ENCODE measurements at places on chromosomes 5 and 9.

DNA sequence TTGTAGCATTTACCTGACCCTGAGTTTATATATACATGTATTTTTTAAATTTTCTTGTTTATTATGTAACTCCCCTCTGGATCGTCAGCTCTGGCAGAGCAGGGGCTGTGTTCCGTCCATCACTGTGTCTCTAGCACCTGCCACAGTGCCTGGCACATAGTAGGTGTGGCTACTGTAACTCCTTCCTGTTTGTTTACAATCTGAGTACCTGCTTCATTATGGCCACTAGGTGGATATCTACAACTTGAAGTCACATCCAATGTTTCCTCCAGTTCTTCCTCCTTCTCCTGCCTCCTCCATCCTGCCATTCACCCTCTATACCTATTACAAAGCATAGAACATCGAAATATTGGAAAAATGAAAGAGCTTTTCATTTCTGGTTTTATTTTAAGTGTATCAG is 14.2 kb upstream of the PPP1R2B start:
- no peak for DNase-seq

DNA sequence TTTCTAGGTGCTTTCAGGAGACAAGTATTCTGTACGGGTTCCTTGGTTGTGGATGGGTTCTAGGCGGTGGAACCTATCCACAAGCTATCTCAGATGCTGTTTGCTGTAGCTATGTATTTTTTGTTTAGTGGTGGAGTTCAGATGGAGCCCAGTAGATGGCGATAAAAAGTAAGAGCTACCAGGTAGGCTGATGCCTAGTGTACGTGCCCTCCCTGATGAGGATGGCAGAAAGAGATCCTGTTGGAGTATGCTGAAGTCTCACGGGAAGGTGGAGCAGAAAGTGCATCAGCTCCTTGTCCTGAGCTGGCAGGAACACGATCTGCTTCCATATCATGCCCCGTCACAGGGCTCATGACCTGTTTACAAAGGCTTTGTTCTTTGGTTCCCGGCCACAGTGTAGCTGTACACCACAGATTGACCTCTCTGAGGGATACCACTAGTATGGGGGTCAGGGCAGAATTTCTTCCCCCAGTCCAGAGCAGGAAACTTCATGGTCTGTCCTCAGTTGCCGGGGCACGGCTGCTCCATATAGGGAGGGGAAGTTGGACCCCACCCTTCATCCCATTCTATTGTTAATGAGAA is 12.6 kb upstream of the UGT3A2 start:
- peak; percentile 72 for DNase-seq

DNA sequence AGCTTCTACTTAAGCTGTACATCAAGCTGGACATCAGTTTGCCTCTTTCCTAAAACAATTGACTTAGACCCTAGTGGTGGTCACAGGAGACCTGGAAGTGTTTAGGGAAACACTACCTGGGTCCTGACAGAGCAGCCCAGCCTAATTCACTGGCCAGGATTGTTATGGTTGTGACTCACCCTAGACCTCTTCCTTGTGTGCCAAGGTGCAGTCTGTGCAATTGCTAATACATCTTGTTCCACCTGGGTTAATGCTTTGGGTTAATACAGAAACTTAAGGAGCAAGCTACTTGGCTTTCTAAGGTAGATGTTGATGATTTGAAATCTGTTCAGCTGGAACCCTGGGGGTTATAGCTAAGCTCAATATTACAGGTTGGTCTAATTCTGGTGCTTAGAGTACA is 48.7 kb upstream of the SLC46A2 start:
- no peak for DNase-seq

- no peak for DNase-seq
Observed at GRCh38 chr5:1824109-1824821, 23.1 kb downstream of the NDUFS6 start.

GRCh38 chr5:176789873-176790615 is 20.3 kb upstream of the UNC5A start:
- no peak for DNase-seq

- no peak for DNase-seq
Observed at GRCh38 chr5:159440968-159441367, 110.7 kb upstream of the IL12B start.

- DNase-seq: peak; percentile 19
Observed at GRCh38 chr5:109410389-109411148, 795 bp upstream of the PJA2 start.

DNA sequence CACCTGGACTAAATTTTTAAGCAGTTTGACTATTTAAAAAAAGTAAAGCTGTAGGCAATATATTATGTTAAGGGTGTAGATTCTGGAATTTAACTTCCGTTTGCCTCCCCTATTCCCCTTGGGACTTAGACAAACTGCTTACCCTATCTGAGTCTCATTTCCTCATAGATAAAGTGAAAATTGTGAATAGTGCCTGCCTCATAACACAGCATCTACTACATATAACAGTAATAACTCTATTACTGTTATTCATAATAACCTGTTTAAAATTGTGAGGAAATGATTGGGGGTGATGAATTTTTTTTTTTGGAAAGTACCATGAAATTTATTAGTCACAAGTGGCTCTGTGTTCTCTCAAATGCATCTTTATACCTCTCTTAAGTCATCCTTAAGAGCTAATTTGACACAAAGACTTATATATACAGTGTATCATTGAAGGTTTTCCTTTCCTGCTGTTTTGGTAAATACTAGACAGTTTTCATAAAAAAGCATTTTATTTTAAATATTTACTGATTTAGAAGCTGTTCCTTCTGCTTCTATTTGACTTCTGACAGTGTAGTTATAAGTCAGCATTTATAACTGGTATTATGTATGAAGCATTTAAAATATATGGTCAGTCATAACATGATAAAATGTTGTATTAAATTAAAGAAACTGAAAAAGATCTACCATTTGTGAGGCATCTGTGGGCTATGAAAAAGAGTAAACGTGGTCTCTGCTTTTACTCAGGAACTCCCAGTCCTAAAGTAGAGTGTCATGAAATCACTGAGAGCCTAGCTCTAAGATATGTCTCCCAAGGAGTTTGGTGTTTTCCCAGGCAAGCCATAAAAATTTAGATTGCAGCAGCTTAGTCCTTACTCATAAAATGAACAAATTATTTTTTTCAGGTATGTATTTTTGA is 46.4 kb downstream of the MCCC2 start:
- DNase-seq: peak; percentile 38

Measured in GM13976 (cell line).